Stimulated activated CD4-positive, alpha-beta T cell treated with anti-CD3 and anti-CD28 coated beads, Interleukin-1b, Interleukin-23, amount 100 ng/mL, for 1 hour (primary cell): ENCODE measurements at places on chromosomes 11 and 22.

GRCh38 chr11:108705061-108705460 lies 40.2 kb downstream of the DDX10 start:
- DNase-seq, result no peak

DNA sequence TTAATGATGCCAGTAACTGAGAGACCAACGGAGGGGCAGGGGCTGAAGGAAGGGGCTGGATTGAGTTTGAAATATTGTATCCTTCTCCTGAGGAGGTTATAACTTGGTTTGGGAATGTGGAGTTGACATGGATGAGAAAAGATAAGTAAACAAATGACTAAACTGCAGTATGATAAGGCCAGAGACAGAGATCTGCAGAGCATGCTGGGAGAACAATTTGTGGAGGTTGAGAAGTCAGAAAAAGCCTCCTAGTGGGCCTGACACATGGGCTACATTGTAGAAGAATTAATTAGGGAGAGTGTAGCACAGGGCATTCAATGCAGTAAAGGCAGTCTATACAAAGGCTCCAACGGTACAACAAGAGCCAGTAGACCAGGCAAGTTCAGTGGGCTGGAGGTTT lies 55.9 kb downstream of the SPON1 start:
- no peak for DNase-seq

- DNase-seq, result no peak
Observed at GRCh38 chr22:29152954-29153719, 52.6 kb upstream of the EMID1 start.

DNA sequence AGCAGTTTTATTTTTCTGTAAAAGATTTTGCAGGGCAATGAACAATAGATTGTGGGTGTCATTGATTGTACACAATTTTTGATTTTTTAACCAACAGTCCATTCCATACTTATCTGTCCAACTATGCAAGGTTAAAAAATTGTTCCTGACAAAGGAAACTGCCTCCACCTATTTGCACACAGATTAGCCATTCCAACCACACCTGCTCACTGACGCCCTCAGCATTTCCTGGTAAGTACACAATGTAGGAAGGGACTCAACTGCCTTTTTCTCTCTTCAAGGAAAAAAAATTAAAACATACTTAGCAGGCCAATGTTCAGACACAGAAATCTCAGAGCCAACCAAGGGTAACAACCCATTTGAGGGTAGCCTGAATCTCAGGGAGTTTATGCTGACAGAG lies 4.3 kb upstream of the FUT4 start:
- DNase-seq, result no peak

DNA sequence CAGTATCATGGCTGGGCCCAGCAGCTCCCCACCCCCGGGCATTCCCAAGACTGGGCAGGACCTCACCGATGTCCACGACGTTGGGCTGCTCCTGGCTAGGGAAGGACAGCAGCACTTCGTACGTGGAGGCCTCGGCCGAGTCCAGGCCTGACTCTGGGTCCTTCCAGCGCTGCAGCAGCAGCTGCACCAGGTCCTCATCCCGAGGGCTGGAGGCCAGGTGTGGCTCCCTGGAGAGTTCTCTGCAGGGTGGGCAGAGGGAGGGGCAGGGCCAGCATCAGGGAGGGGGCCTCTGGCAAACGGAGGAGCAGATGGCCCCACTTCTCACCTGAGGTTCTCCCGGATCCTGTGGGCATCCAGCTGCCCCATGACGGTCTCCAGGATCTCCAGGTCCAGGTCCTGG lies 341 bp downstream of the NAALADL1 start:
- DNase-seq, result no peak

DNA sequence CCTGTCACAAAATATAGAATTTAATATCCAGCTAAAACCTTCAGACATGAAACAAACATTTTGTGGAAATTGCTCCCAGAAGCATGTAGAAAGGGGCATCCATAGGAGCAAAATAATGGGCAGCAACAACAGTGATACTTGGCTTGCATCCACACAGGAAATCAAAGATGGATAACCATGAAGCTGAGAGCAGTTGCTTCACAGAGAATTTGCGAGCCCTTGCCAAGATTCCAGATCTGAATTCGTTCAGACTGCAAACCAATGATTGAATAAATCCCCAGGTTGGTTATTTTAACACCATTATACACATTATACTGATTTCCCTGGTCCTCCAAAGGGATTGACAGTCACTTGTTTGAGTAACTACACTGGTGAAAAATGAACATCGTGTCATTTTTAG lies 15.6 kb upstream of the OR51L1 start:
- DNase-seq, result no peak

DNA sequence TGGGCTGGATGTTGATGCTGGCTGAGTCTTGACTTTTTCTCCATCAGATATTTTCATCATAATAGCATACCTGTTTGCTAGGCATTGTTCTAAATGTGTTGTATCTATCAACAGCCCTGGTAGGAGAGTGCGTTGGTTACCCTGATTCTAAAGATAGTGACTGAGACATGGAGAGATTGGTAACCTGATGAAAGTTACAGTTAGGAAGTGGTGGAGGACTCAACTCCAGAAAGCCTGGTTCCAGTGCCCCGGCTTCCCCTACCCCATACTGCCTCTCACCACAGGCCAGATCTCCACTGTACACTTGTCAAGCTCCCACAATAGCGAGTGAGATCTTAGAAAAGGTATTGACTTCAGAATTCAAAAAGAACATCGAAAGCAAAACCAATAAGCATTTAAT lies 22.8 kb upstream of the RELT start:
- DNase-seq, result no peak

DNA sequence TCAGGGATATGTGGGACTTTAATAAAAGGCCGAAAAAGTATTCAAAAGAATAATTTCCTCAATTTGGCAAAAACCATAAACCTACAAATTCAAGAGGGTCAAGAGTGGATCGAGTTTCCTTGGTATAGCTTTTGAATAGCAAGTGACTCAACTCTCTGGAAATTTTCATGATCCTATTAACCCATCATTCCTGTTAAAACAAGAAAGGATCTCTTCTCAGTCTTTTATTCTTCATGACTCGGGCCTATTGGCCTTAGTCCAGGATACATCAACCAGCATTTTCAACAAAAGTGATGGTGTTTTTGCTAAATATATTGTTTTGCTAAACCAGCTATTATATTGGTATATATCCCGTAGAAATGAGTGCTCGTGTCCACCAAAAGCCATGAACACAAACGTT lies 110.3 kb downstream of the ATXN10 start:
- no peak for DNase-seq

- no peak for DNase-seq
Observed at GRCh38 chr11:133931449-133932060, 25.2 kb downstream of the IGSF9B start.

DNA sequence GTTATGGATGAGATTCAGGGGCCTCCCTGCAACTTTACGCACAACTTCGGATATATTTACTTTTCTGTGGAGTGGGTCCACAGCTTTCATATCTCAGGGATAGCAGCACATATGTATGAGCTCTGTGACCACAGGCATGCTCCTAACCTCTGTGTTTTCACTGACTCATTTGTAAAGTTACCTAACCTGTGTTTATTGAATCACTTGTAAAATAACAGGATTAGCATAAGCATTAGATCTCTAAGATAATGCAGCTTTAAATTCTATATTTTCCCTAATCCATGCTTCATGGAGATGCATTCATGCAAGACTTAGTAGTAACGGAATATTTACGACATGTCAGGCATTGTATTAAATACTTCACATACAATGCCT lies 47.9 kb upstream of the DDI1 start:
- DNase-seq, result no peak

DNA sequence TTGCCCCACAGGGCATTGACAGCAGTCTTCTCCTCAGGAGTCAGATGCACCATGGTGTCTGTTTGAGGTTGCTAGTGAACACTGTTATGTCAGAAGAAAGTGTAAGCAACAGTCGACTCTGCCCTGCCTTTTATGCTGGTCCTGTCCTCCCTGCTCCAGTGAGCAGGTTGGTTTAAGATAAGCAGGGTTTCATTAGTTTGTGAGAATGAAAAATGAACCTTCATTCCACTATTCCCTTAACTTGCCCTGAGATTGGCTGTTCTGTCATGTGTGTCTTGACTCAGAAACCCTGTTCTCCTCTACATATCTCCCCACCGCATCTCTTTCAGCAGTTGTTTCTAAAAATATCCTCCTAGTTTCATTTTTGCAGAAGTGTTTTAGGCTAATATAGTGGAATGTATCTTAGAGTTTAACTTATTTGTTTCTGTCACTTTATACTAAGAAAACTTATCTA lies at the start of gene HBD:
HBD (minus strand) TSS at position 103 of the 454 bp plus-strand sequence; CDS start at position 53, 50 bp downstream.
- DNase-seq, result no peak

DNA sequence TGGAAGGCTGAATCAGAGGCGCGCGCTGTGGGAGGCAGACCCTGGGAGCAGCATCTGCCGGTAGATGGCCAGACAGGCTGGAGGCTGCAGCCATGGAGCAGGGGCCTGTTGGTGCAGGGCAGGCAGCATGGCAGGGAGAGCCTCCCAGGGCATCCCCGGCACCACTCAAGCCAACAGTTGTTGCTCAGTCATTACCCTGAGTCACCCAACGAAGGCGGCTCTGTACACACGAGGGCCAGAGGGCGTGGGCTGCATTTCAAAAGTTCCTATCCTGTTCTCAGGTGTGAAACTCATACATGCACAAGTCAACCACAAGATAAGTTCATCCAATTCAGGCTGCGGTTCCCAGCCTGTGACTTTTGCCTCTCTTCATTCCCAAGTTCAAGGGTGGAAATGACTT lies 2.6 kb downstream of the ANO1 start:
- no peak for DNase-seq

DNA sequence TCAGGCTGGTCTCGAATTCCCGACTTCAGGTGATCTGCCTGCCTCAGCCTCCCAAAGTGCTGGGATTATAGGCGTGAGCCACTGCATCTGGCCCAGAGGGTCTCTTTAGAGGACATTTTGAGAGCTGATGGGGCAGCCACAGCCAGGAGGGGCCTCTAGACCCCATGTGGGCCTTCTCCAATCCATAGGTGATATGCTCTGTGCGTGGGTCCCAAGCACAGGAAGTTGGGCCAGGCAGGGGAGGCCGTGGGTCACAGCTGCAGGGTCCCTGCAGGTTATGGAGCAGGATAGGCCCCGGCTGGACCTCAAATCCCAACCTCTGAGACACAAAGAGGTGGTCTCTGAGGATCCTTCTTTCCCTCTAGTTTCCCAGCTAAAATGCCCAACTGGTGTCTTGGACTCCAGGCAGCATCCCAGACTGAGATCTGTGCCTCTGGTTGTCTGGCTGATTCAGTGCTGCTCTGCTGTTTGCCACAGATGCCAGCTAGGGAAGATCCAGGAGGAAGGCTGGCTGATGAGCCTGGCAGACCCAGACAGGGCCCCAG lies 1.5 kb downstream of the LRRC75B start:
- no peak for DNase-seq

- no peak for DNase-seq
Observed at GRCh38 chr11:19697721-19698121, 14.9 kb upstream of the NAV2 start.

GRCh38 chr22:38069372-38070249 lies 12.4 kb downstream of the PICK1 start:
- no peak for DNase-seq

DNA sequence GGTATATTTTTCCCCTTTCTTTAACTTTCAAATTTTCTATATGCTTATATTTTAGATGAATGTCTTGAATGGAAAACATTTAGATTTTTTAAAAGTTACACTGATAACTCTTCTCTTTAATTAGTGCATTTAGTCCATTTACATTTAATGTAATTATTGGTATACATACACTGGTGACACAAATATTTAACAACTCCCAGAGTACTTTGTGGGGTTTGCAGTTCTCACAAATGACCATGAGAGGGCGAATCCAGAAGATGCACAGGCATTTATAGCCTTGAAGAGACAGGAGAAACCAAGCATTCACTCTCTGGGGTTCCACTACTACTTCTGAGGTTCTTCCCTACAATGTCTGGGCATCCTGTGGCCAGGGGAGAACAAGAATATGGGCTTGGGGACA lies 125.1 kb downstream of the TIMP3 start:
- DNase-seq, result no peak

- DNase-seq, result no peak
Observed at GRCh38 chr11:108766596-108767173, 101.8 kb downstream of the DDX10 start.

GRCh38 chr11:123180166-123180565 lies 14.9 kb downstream of the CLMP start:
- DNase-seq, result no peak

GRCh38 chr11:41040474-41040873 lies 419.0 kb downstream of the LRRC4C start:
- DNase-seq, result no peak

DNA sequence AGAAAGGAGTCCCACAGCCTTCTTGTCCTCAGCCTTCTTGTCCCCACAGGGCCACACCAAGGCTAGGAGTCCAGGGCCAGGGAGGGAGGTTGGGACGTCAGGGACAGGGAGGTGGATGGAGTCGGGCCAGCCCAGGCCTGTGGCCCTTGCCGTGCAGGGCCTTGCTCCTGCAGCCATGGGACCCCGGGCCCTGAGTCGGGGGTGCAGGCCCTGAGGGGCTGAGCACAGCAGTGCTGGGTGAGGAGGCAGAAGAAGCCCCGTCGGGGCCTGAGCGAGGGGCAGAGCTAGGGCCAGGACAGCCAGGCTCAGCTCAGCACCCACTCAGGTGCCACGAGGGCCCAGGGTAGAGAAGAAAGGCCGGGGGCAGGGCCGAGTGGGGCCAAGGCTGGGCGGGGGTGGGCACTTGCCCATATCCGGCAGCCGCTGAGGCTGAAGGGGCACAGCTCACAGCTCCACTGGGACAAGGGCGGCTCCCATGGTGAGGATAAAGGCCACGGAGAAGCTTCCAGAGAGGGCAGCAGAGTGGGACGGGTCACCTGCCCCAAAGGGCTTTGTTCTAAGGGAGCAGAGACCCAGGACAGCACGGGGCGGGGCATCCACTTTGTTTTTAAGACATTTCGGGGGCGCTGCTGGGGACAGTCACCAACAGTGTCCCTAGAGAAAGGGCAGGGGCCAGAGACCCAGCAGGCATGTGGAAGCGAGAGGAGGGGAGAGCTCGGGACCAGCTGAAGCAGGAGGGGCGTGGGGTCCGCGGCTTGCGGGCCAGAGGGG lies 3.6 kb downstream of the MLC1 start:
- DNase-seq, result no peak
